Dermis blood vessel endothelial cell (primary cell): ENCODE measurements at places on chromosomes 2 and 18. TPM values are rescaled to one million over a fixed set of nuclear protein-coding genes. Genes with fewer than 3 reads are reported as not detected.

The PSD4 gene
- 0.34 and 0.79 TPM in 2 replicates for total RNA-seq

The NEU2 gene
- not detected in 2 replicates for total RNA-seq

The MAIP1 gene
- total RNA-seq, result 25.4 and 30.1 TPM in 2 replicates

The CRYGD gene
- not detected in 2 replicates for total RNA-seq

The PLGLB2 gene
- 0.65 and 1.7 TPM in 2 replicates for total RNA-seq

The SH3BP4 gene
- 35.4 and 42.3 TPM in 2 replicates for total RNA-seq

The APCDD1 gene
- 0.14 and 0.34 TPM in 2 replicates for total RNA-seq

The ANKRD62 gene
- not detected in 2 replicates for total RNA-seq

The PLGLB1 gene
- total RNA-seq, result 0.84 and 2.6 TPM in 2 replicates

The C2orf42 gene
- total RNA-seq, result 14.3 and 25.5 TPM in 2 replicates

The SERPINB13 gene
- not detected in 2 replicates for total RNA-seq

The ALK gene
- total RNA-seq, result not detected in 2 replicates

The TUBB8B gene
- total RNA-seq, result 0.14 TPM in 1 of 2 replicates, not detected in the other

The NETO1 gene
- not detected in 2 replicates for total RNA-seq

The REG3G gene
- not detected in 2 replicates for total RNA-seq

The LBX2 gene
- 0.98 and 2.9 TPM in 2 replicates for total RNA-seq

The MDH1B gene
- 0.33 TPM in 1 of 2 replicates, not detected in the other for total RNA-seq

The FSIP2 gene
- 0.05 and 0.17 TPM in 2 replicates for total RNA-seq

The BMP10 gene
- not detected in 2 replicates for total RNA-seq

The SEPTIN10 gene
- total RNA-seq, result 149 and 179 TPM in 2 replicates
